Ascending aorta (tissue), 2 donors: ENCODE measurements at places on chromosomes 12 and 14.

DNA sequence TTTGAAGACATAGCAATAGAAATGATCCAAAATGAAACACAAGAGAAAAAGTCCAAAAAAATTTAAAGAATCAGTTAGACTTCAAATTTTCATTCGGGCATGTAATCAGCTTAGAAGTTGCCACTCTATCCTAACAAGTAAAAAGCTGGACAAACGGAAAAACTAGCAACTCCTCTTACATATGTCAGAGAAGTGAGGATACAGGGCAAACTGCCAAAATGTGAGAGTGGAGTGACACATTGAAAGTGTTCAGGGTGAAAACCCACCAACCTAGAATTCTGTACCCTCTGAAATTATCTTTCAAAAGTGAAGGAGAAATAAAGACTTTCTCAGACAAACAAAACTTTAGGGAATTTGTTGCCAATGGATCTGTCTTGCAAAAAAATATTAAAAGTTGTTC lies 42.0 kb upstream of the CHPT1 start:
- no peak for DNase-seq

GRCh38 chr12:123942238-123942653 lies 30.4 kb downstream of the CCDC92 start:
- DNase-seq, result peak; percentile 76

DNA sequence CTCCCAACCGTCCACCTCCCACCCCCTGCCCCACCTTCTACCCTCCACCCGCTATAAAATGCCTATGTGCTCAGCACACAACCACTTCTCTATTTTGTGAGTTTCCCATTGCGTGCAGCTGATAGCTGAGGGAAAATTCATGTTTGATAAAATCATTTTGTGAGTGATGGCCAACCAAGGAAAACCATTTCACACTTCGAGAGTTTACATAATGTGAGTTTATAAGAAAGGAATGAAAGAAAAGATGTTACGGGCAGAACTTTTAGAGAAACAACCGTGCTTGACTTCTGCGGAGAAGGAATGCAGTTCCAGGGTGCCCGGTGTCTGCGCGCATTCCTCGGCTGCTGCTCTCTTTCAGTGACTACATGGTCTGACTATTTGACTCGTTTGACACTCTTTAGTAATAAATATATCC lies 140.9 kb downstream of the EFCAB11 start:
- peak; percentile 82 for DNase-seq

- no peak for DNase-seq
Measured at GRCh38 chr12:108729612-108730364, 1.5 kb downstream of the CORO1C start.

GRCh38 chr12:73719223-73719622 lies 818.4 kb upstream of the ATXN7L3B start:
- no peak for DNase-seq
